ENCODE measurements at places on chromosomes 7 and 10.

DNA sequence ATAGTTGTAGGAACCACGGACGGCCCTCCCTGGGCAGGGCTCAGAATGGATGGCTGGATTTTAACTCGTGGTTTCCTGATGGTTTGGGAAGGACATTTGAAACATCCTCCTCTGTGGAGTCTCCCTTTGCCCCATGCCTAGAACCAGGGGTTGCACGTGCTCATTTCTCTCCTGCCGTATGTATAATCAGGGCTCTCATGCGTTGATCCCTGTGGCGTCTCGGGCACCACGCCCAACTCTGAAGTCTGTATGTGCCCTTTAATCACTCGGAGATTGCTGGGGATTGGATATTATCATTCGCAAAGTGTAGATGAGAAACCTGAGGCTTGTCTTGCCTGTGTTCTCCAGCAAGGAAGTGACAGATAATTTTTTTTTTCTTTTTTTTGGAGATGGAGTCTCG, 257.1 kb downstream of the CAMK1D start:
- no peak for DNase-seq

GRCh38 chr7:116145245-116145852, 65.0 kb upstream of the TES start:
- DNase-seq, result no peak

- no peak for DNase-seq
Observed at GRCh38 chr7:141268614-141269013, 194.8 kb downstream of the TMEM178B start.

DNA sequence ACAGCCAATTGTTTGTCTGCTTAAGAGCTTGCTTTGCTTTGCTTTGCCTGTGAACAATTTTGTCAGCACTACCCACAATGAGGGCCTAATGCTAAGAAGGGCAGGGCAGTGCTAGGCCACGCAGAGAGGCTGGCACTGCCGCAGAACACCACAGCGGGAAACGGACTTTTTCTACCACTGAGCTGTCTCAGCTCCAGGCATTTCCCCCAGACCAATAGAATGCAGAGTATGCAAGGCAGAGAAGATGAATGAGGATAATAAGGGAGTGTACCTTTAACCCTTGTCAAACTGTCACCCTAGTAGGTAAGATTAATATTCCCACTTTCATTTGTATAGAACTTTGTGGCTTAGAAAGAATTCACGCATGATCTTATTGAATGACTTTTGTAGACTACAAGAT, 104.5 kb downstream of the SH3PXD2A start:
- DNase-seq, result no peak

- DNase-seq, result no peak
Observed at GRCh38 chr7:139898483-139898882, 69.4 kb downstream of the TBXAS1 start.

DNA sequence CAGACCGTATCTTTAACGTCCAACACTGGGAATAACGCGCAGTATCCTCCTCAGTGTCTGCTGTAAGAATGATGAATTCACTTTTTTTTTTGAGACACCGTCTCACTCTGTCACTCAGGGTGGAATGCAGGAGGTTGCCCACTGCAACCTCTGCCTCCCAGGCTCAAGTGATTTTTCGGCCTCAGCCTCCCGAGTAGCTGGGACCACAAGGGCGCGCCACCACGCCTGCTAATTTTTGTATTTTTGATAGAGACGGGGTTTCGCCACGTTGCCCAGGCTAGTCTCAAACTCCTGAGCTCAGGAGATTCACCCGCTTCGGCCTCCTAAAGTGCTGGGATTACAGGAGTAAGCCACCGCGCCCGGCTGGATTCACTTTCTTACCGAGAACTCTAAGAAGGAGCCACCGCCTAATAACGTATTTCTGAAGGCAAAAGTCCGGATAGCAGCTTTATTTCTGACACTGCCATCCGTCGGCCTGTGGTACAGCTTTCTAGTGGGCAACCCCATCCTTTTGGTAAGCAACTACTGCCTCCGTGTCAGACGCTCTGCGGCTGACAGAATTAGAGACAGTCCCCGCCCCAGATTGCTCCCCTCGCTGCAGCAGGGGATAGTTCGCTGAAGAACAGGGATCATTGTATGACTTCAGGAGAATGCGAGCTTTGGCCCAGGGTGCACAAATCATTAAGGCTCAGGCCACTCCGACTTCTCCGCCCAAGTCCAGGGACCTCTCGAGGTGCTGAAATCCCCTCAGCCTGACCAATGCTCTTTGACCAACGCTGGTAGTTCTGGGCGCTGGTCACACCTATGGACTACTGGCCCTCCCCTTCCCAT, 662 bp downstream of the POLR3A start:
- DNase-seq, result no peak

- DNase-seq, result no peak
Observed at GRCh38 chr7:141688043-141688442, 13.9 kb downstream of the DENND11 start.

- peak; percentile 44 for DNase-seq
Observed at GRCh38 chr7:67788669-67789068, 792.0 kb downstream of the TYW1 start.

- no peak for DNase-seq
Observed at GRCh38 chr7:45984386-45985295, 63.6 kb upstream of the IGFBP3 start.

GRCh38 chr7:151289891-151290290, 41.4 kb upstream of the SMARCD3 start:
- DNase-seq, result no peak

DNA sequence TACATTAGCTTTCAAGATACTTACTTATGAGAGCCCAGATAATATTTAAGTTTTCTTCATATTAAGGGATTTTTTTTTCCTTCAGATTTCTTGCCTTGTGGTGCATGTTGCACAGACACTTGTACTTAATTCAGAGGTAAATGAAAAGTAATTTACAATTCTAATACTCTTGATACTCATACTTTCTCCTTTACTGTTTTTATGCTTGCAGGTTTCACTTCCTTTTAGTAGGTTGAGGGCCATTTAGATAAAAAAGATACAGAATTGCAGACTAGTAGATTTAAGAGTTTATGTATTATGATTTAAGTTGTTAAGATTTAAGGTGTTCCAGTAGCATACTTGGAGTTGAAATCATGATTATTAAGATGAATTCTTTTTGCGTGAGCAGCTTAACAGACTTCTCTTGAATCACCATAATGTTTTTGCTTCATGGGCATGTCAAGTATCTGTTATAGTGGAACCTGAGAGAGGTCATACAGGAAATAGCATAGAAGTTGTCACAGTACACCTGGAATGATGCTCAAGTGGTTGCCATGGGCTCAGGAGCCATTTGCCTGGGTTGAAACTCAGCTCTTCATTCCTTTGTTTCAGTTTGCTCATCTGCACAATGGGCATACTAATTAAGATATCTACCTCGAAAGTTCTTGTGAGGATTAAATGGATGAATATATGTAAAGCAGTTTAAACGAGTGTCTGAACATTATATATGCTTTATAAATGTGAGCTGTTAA, 174.8 kb upstream of the PRPS1L1 start:
- no peak for DNase-seq

DNA sequence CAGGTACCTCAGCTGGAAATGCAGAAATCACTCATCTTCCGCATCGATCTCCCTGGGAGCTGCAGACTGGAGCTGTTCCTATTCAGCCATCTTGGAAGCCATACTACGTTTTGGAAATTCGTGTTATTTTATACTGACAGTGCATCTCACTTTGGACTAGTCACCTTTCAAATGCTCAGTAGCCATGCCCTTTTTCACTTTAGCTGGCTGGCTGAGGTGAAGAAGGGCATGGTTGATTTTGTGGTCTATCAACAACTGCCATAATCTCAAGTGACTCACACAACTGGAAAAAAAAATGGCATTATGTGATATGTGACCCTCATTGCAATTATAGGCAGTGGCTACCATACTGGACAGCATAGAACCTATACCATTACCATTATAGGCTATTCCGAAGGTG, 100.5 kb downstream of the CCDC71L start:
- DNase-seq, result no peak

DNA sequence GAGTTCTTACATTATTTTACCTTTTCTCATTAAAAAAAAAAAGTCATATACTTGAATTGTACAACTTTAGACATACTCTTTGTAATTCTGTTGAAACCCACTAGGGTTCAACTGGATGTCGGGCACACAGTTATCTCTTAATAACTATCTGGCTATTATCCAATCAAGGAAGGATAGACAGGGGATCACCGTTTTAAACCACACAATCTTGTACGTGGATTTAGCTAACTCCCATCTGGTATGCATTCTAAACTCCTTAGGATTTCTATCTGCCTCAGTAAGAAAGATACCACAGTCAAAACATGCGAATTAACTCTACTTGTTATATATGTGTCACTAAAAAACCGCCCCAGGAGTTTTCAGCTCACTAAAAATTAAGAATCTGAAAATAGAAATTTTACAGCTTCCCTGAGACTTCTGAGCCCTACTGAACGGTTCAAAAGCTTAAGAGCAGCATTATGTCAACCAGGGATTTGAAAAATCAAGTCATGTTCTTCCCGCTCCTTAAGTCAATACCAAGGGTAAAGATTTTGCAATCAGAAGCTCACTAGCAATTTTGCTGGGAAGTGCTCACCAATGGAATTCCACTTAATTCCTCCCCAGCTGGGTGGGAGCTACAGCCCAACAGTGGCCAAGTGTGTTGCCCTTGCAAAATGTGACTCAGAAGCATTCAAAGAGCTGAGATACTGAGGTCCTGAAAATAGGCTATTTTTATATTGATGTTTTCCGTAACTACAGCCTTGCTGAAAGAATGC, 267.0 kb downstream of the FRMD4A start:
- DNase-seq, result peak; percentile 95

GRCh38 chr7:73774923-73775322, 4.9 kb upstream of the CLDN3 start:
- peak; percentile 50 for DNase-seq

DNA sequence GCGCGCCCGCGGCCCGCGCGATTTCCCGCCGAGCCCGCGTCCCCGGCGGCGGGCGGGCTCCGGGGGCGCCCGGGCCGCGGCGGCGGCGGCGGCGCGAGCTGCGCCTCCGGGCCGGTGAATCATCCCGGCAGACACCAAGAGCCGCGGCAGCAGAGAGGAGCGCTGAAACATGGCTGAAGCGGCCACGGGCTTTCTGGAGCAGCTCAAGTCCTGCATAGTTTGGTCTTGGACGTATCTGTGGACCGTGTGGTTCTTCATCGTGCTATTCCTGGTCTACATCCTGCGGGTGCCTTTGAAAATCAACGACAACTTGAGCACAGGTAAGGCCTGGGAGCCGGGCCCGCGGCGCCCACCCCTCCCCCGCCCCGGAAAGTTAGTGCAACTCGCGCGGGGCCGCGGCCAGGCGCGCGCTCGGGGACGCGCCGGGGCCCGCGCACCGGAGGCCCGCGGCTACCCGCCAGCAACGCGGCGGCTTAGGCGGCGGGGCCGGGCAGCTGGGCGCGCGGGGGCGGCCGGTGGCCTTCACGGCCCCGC, at the start of gene ST7:
Gene ST7, plus strand, starts transcription at position 130 of the 534 bp plus-strand sequence. Its CDS starts 40 bp downstream, at position 170.
- DNase-seq, result peak; percentile 74

DNA sequence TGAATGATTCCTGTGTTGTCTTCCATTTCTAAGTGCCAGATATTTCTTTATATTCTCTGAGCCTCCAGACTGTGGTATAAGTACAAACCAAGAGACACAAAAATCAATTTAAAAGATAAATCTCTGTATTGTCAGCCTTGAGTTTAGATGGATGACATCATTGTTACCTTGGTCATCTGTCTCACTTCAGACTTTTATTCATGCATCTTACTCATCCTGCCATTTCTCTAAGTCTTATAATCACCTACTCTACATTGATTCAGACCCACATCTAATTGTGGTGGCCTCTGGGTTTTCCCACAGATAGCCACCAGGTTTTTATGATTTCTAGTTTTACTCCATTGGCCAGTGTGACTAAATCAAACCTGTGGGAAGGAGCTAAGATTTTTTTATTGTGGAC, 26.8 kb upstream of the HDAC9 start:
- no peak for DNase-seq

GRCh38 chr10:75234683-75235374, 928 bp downstream of the COMTD1 start:
- DNase-seq, result no peak

DNA sequence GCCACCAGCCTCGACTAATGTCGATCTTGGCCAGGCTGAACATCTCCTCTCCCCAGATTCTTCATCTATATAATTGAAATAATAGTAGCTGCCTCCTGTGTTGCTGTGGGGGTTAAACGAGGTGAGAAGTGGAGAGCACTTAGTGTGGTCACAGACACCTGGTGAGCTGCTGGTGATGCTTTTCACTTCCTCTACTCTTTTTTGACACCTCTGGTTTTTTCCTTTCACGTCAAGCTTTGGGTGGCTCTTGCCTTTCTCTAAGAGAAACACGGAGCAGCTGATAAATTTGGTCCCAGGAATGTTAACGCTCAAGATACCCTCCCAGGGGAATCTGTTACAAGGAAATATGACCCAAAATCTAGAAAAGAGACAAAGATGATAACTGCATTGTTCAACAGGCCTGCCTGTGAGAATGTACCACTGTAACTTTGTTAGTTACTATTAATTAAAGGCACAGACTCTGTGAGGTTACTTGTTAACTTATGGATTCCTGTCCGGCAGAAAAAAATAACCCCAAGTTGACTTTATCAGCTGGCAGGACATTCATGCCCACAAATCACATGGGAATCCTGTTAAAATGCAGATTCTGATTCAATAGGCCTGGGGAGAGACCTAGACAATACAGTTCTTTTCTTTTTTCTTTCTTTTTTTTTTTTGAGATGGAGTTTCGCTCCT, 9.5 kb upstream of the NPFFR1 start:
- DNase-seq, result no peak

- DNase-seq, result no peak
Observed at GRCh38 chr7:8114175-8114574, 145.6 kb downstream of the GLCCI1 start.

DNA sequence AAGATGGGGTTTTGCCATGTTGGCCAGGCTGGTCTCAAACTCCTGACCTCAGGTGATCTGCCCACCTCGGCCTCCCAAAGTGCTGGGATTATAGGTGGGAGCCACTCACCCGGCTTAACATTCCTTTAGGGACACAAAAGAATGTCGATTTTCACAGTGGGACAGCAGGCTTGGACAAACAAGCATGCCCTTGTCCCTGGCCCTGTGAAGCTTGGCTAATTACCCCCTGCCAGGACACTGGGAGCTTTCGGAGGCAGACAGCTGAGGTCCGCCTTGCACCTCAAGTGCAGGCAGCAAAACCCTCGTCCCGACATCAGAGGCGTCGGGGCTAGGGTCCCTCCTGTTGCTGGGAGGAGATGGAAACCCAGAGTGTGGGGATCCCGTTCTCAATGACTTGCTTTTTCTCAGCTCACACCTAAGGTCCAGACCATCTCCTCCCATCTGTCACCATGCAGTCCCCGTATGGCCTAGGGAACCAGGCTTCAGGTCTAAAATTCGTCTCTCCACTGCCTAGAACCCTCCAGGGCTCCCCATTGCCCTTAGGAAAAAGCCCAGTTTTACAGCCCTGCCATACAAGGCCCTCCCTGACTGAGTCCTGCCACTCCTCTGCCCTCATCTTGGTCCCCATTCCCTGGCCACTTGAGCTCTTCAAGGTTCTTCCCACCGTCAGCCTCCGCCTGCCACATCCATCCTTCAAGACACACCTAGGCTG, 6.3 kb upstream of the CLIP2 start:
- DNase-seq, result no peak

GRCh38 chr7:81877890-81878289, 108.0 kb upstream of the HGF start:
- no peak for DNase-seq

- no peak for DNase-seq
Observed at GRCh38 chr7:50156163-50156562, 63.1 kb upstream of the ZPBP start.

GRCh38 chr7:81594767-81595166, 175.1 kb downstream of the HGF start:
- peak; percentile 15 for DNase-seq
